NCI-H1417 treated with DMSO at 0.1 percent for 48 hours (cell line): ENCODE measurements at places on chromosomes 4 and X.
A peak's percentile ranks its signal among the peaks of the same experiment; 100 is the strongest.

GRCh38 chrX:94400488-94400887, 726.5 kb downstream of the FAM133A start:
- no peak for DNase-seq

- no peak for DNase-seq
These were observed 26.8 kb downstream of the CRMP1 start for GRCh38 chr4:5865896-5866599.

GRCh38 chrX:136192839-136193414, 45.6 kb downstream of the FHL1 start:
- DNase-seq, result no peak

- DNase-seq, result no peak
These were observed 7.2 kb upstream of the CPLX1 start for GRCh38 chr4:833156-833555.

GRCh38 chrX:139093201-139093600, 381.7 kb upstream of the FGF13 start:
- DNase-seq, result no peak

- DNase-seq, result no peak
These were observed 63.4 kb upstream of the MAB21L2 start for GRCh38 chr4:150518559-150518958.

- no peak for DNase-seq
These were observed 19.5 kb downstream of the CNGA2 start for GRCh38 chrX:151754047-151754429.

DNA sequence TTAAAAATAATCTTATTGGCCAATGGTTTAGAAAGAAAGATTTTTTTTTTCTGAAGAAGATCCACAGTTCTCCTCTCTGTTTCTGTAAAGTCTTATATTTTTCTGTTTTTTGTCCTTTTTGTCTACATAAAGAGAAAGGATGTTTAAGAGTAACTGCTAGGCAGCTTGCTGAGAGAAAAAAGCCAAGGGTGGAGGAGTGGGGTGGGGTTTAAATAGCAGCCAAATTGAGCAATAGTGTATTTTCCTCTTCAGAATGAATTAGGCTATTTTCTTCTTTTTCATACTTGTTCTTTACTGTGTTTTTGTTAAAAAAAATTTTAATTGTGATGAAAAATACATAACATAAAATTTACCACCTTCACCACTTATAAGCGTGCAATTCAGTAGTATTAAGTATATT, 224.6 kb downstream of the SOWAHB start:
- DNase-seq, result no peak

DNA sequence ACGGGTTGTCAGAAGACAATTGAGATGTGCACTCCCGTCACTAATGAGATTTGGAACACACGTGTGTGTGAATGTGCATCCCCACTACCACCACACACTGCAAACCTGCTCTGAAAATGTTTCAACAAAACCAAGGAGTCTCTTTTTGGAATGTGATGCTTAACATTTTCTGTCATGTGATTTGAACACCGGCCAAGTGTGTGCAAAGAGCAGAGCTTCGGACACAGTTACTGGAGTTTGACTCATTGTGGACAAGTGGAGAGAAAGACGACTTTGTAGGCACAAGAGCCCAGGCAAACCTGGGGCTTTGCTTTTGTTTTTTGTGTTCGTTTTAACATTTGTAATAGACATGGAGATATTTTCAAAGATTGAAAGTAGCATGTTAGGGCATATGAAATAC, 49.2 kb downstream of the CCKAR start:
- DNase-seq, result no peak

DNA sequence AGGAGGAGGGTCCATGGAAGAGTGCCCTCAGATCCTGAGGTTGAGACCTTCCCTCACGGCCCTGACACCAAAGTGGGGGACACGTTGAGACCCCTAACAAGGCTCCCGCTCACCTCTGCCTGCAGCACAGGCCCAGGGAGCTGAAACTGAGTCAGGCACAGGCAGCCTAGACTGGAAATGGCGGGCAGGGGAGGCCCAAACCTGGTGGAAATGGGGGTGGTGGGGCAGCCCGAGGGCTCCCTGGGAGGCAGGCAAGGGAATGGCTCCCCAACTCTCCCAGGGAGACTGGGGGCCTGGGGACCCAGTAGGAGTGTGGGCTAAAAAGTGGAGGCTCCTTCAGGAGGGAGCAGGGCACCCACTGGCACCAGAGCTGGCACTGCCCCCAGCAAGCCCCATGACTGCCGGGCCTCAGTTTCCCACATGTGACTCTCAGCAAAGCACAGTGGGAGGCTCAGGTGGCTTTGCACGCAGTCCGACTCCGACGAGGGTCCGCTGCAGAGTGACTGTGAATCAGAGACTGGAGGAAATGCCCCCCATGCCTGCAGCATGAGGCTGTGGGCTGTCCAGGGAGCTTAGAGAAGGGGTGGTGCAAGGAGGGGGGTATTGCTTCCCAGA, 5.9 kb downstream of the NKX1-1 start:
- DNase-seq, result no peak

DNA sequence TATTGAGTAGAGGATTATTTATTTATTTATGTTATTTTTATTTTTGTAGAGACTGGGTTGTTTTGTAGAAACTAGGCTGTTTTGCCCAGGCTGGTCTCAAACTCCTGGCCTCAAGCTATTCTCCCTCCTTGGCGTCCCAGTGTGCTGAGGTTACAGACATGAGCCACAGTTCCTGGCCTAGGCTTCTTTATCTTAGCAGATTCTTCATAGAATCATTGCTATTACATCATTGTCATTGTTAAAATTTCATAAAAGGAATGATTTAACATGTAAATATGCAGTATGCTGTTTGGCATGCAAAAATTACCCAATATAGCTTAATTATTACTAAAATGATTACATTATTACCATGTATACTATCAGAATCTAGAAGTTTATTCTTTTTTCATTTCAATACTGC, 24.2 kb downstream of the SULT1E1 start:
- no peak for DNase-seq

DNA sequence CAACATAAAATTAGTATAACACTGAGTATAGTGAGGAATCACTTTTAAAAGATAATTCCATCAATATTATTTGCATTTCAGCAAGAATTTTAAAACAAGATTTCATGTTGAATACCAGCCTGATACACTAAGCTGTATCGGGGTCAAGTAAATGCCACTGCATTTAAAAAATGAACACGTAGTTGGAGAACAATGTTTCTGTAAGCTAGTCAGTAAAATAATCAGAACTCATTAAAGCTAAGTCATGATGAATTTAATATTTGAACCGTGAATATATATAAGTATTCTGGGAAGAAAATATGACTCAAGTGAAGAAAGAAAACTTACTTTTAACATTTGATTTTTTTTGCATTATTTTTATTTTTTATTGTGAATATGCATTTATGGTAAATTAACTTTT, 611.0 kb upstream of the PABPC4L start:
- DNase-seq, result no peak

GRCh38 chr4:70914631-70915030, 12.5 kb downstream of the MOB1B start:
- DNase-seq, result no peak

DNA sequence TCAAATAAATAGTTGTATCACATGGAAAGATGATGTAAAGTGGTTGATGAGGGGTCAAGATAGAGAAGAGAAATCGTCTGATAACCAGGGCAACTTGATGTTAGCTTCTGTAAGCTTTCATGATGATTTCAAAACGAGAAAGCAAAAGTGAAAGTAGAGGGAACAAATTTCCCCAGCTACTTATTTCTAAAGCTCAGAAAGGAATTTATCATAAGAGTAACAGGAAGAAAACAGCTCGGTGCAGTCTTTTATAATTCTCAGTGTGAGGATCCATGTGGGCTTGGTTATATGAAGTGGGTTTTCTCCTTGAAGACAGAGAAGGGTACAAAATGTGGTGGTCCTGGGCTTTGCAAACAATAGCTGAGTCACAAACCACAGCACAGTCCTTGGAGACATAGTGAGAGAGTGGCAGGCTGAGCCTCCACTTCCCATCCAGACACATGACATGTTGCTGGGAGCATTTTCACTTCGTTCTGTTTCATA, 32.1 kb upstream of the GLRA2 start:
- DNase-seq, result no peak

DNA sequence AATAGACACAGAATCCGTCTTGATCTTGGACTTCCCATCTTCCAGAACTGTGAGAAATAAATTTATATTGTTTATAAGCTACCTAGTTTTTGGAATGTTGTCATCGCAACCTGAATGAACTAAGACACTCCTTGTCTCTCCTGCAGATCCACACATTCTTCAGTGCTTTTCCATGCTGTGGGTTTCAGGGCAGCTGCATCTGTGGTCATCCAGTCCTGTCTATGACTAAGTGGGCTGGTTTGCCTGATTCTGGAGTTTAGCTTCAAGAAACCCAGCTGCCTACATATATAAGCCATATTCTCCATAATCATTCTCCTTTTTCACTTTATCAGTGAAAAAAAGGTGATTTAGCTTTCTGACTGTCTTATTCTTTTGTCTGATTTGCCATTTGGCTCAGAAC, 170.3 kb upstream of the KIT start:
- no peak for DNase-seq

- no peak for DNase-seq
These were observed 1132.4 kb downstream of the RAPGEF2 start for GRCh38 chr4:160235285-160235684.

DNA sequence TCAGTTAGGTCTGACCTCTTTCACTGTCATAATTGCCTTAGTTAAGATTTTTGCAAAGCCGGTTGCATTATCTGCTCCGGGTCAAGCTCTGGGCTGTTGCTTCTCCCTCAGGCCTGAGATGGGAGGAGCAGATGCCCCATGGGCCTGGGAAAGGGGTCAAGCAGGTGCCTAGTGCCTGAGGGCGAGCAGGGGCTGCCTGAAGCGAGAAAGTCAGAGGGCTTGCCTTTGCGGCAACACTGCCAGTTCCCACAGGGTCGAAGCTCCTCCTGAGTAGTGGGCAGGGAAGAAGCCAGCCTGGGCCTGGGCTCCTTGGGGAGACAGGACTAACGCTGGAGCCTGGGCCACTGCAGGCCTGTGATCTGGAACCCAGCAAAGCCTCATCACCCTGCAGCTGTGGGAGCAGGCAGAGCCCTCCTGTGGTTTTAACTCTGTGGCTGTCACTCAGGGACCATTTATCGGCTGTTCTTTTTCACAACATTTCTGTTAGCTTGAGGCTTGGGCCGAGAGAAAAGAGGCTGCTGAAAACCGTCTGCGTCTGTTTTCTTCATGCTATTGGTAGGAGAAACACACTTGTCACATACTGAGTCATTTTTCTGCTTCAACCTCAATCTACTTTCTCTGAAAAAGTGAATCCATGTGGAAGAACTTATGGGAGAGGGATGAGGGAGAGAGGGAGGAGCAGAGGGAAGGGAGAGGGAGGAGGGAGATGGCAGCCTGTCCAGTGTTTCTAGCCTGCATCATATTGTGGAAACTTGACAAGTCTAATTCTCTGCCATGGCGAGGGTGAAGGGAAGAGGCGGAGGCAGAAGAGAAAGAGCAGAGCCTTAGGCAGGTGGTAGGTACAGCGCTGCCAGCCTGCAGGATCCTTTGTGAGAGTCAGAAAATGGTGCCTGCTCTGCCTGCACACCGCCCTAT, 68.4 kb downstream of the RHOH start:
- DNase-seq, result peak; percentile 54

DNA sequence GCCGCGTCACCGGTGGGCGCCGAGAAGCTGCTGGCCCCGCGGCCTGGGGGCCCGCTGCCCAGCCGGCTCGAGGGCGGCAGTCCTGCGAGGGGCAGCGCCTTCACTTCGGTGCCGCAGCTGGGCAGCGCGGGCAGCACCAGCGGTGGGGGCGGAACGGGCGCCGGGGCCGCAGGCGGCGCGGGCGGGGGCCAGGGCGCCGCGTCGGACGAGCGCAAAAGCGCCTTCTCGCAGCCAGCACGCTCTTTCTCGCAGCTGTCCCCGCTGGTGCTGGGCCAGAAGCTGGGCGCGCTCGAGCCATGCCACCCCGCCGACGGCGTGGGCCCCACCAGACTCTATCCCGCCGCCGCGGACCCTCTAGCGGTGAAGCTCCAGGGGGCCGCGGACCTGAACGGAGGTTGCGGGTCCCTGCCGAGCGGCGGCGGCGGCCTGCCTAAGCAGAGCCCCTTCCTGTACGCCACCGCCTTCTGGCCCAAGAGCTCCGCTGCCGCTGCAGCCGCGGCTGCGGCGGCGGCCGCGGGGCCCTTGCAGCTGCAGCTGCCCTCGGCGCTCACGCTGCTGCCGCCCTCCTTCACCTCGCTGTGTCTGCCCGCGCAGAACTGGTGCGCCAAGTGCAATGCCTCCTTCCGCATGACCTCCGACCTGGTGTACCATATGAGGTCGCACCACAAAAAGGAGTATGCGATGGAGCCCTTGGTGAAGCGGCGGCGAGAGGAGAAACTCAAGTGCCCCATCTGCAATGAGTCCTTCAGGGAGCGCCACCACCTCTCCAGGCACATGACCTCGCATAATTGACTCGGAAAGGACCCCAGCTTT, 5.6 kb downstream of the PRDM8 start:
- DNase-seq, result no peak
